ENCODE measurements at places on chromosomes 7 and 10. TPM values are rescaled to one million over a fixed set of nuclear protein-coding genes. Genes with fewer than 3 reads are reported as not detected.

- no peaks in the 10 kb centered on the region for H3K27me3 ChIP-seq
- no peak overlapping the region for H3K4me3 ChIP-seq
Measured at GRCh38 chr7:140661124-140661523, 11.6 kb upstream of the ADCK2 start.

DNA sequence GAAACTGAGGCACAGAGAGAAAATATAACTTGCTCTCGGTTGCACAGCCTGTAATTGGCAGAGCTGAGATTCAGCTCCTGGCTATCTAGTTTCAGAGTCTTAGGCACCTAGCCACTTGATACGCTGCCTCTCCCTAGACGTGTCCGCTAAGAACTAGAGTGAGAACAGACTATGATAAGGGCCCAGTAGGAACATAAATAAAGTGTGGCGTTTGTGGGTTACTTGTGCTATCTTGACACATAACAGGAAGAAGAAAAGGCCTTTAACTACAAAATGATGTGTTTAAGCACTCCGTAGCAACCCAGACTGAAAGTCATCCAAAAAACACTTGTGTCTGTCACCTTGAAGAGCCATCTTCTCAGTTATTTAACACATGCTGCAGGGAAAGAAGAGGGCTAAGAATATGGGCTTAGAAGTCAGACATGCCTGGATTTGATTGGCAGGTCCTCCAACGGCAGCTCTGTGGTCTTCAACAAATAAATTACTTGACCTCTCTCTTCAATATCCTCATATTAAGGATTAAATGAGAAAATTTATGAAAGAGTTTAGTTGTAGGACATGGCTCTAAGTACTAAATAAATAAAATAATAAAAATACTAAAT lies 96.2 kb downstream of the SGMS1 start:
- no peaks in the 10 kb centered on the region for H3K27me3 ChIP-seq
- H3K27ac ChIP-seq, result no peak overlapping the region
- no peak for DNase-seq
- no peak overlapping the region for H3K4me3 ChIP-seq

- H3K4me1 ChIP-seq, result peaks cover 6% of the 10 kb centered on the region
- H3K36me3 ChIP-seq, result no peaks in the 10 kb centered on the region
Measured at GRCh38 chr7:103445228-103446048, 569 bp downstream of the SLC26A5 start.

DNA sequence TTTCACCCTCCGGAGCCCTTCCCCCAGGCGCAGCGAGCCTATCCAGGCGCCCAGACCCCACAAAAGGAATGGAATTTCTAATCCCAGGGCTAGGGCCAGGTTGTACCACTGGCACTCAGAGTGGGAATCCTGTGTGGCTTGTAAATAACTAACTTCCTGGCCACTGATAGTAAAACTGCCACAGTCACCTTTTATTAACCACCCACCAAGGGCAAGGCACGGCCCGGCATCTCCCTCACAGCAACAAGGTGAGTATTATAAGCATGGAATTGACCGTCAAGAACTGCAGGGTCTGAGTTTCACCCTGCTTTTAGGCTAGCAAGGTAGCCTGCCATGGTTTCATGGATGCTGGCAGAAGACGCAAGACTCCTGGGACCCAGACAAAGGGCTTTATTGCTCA lies 51.1 kb downstream of the SPOCK2 start:
- H3K4me1 ChIP-seq, result no peaks in the 10 kb centered on the region
- no peak overlapping the region for H3K4me3 ChIP-seq
- H3K27me3 ChIP-seq, result no peaks in the 10 kb centered on the region
- no peak overlapping the region for H3K27ac ChIP-seq
- H3K36me3 ChIP-seq, result no peaks in the 10 kb centered on the region

GRCh38 chr7:873367-874002 lies 2.9 kb upstream of the GET4 start:
- peak overlapping the region; percentile 91 for H3K27ac ChIP-seq
- H3K27me3 ChIP-seq, result no peaks in the 10 kb centered on the region
- peaks cover 32% of the 10 kb centered on the region for H3K4me1 ChIP-seq
- DNase-seq, result no peak
- no peaks in the 10 kb centered on the region for H3K36me3 ChIP-seq

DNA sequence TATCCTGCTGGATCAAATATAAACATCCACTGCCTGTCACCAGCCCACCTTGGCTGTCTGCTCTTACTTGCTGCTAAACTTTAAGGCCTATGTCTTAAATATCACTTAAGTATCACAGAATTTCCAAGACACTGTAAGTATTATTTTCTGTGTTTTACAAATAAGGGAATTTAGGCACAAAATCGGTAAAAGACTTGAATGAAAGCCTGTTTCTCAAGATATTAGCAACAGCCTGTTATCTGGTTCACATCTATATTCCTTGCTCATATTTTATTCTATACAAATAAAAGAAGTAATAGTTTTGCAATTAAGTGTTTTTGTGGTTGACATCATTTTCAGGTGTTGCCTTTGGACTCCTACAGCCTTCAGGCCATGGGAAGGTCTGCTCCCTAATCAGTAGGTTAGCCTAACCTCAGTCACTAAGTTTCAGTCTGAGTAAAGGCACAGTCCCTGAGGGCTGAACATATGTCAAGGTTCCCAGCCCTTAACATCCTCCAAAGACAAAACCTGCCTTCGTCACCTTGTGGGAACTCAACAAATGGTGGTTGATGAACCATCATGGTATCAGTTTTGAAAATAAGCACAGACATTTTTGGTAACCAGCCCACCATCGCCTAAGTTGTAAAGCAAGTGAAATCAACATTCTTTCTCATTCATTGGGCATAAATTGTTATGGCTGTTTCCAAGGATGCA lies 127.1 kb downstream of the CREB5 start:
- peaks cover under 1% of the 10 kb centered on the region for H3K4me1 ChIP-seq
- H3K27me3 ChIP-seq, result no peaks in the 10 kb centered on the region
- DNase-seq, result no peak
- no peak overlapping the region for H3K4me3 ChIP-seq
- H3K36me3 ChIP-seq, result no peaks in the 10 kb centered on the region

DNA sequence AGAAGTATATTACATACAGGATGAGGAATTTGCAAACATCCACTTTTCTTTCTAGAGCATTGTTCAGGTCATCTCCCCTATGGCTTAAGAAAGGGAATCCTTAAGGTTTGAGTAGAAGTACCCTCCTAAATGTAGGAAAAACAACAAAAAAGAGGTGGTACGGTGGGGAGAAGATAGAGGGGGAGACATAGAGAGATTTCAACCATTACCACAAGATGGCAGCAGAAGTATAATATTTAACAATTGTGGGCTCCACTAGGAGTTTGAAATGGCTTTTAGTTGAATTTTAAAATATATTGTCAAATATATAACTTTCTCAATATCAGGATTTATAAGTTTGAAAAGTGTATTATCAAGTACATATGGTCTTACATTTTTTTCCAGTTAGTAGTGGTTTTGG lies 72.7 kb upstream of the PRKG1 start:
- no peaks in the 10 kb centered on the region for H3K4me1 ChIP-seq
- H3K36me3 ChIP-seq, result no peaks in the 10 kb centered on the region
- no peak overlapping the region for H3K4me3 ChIP-seq
- no peak for DNase-seq
- H3K27me3 ChIP-seq, result no peaks in the 10 kb centered on the region

GRCh38 chr10:23467012-23467411 lies 28.1 kb downstream of the OTUD1 start:
- H3K27ac ChIP-seq, result no peak overlapping the region
- DNase-seq, result no peak
- no peaks in the 10 kb centered on the region for H3K4me1 ChIP-seq

GRCh38 chr10:79137826-79138225 lies 69.1 kb downstream of the ZMIZ1 start:
- H3K36me3 ChIP-seq, result peaks cover 23% of the 10 kb centered on the region
- H3K27ac ChIP-seq, result peak overlapping the region; percentile 88
- no peak for DNase-seq
- H3K4me1 ChIP-seq, result peaks cover 95% of the 10 kb centered on the region
- no peak overlapping the region for H3K4me3 ChIP-seq

DNA sequence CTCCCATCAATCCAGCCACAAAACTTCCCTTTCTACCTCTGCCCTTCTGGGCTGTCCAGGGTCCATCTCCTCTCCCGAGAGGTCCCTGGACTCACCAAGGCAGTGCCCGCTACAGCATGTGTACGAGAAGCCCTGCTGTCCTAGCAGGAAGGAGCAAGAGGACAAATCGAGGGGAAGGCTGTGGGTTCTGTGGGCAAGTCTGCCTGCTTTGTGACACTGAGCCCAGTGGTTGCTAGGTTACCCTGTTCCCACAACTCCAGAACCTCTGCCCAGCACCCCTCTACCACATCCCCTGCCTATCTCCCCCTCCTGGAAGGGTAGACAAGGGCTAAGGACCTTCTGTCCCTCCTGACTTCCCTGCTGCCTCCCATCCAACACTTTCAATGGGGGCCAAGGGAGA lies at the start of gene TBATA:
TSS of gene TBATA (minus strand) at position 188 of the 400 bp plus-strand sequence. CDS start 1,998 bp downstream, outside the sequence.
- H3K4me3 ChIP-seq, result no peak within 1 kb of the TSS
- H3K27ac ChIP-seq, result no peak within 1 kb of the TSS
- no peaks in the 10 kb centered on the region for H3K27me3 ChIP-seq
- peak; percentile 87 for DNase-seq
- no peaks in the 10 kb centered on the region for H3K4me1 ChIP-seq
- no peaks in the 10 kb centered on the region for H3K36me3 ChIP-seq

DNA sequence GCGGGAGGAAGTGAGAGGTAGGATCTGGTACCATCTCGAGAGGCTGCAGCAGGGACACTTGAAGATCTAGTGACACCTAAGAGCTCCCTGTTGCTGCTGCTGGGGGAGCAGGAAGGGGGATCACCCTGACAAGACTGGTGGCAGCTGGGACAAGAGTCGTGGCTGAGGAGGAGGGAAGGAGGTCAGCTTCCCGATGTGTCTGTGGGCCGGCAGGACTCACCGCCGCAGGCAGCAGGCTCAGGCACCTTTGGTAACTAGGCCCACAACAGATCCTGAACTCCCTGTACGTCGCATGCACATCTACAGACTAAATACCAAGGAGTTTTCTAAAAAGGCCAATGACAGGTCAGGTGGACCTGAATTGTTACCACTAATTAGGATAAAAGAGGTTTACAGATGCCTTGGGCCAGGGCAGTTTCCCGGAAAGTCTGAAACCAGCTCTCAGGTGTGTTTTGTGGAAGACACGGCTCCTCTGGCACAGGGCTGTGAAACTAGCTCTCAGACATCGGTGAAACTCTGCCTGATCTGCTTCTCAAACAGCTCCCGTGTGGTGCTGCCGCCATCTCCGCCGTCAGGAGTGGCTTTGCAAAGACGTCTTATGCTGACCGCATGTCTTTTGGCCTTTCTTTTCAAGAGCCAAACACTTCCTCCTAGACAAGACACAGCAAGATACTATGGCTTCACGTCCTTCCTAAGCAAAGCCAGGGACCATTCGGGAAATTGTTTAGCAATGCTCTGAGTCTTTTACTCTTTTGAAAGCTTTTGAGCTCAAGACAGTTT lies 609.7 kb downstream of the PTPRN2 start:
- no peak for DNase-seq
- no peak overlapping the region for H3K27ac ChIP-seq
- H3K36me3 ChIP-seq, result no peaks in the 10 kb centered on the region
- no peaks in the 10 kb centered on the region for H3K4me1 ChIP-seq
- H3K4me3 ChIP-seq, result no peak overlapping the region

DNA sequence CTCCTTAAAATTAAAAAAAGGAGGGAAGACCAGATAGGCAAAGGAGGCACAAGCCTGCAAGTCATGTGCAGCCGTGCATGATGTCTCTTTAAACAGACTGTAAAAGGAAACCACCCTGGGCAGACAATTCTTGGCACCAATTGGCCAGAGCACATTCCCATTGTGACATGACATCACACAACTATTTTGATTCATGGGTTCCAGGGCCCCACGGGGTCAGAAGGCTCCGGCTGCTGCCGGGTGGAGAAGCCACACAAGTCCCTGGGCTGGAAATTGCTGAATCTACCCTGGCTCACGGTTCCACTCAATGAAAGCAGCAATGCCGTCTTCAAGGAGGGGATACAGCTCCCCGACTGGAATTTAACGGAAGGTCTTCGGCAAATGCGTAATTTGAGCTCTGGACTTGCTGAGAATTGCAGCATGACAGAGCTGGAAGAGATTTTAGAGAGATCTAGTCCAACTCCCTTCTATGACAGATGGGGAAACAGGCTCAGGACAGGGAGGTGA lies 140.5 kb downstream of the PRKAG2 start:
- H3K36me3 ChIP-seq, result no peaks in the 10 kb centered on the region
- H3K27me3 ChIP-seq, result no peaks in the 10 kb centered on the region
- H3K27ac ChIP-seq, result peak overlapping the region; percentile 57
- peaks cover 23% of the 10 kb centered on the region for H3K4me1 ChIP-seq
- DNase-seq, result peak; percentile 96
- H3K4me3 ChIP-seq, result no peak overlapping the region

GRCh38 chr7:44162179-44162578 lies 21.0 kb upstream of the MYL7 start:
- no peak for DNase-seq
- H3K4me3 ChIP-seq, result no peak overlapping the region
- H3K27ac ChIP-seq, result no peak overlapping the region
- H3K36me3 ChIP-seq, result no peaks in the 10 kb centered on the region
- H3K27me3 ChIP-seq, result no peaks in the 10 kb centered on the region

DNA sequence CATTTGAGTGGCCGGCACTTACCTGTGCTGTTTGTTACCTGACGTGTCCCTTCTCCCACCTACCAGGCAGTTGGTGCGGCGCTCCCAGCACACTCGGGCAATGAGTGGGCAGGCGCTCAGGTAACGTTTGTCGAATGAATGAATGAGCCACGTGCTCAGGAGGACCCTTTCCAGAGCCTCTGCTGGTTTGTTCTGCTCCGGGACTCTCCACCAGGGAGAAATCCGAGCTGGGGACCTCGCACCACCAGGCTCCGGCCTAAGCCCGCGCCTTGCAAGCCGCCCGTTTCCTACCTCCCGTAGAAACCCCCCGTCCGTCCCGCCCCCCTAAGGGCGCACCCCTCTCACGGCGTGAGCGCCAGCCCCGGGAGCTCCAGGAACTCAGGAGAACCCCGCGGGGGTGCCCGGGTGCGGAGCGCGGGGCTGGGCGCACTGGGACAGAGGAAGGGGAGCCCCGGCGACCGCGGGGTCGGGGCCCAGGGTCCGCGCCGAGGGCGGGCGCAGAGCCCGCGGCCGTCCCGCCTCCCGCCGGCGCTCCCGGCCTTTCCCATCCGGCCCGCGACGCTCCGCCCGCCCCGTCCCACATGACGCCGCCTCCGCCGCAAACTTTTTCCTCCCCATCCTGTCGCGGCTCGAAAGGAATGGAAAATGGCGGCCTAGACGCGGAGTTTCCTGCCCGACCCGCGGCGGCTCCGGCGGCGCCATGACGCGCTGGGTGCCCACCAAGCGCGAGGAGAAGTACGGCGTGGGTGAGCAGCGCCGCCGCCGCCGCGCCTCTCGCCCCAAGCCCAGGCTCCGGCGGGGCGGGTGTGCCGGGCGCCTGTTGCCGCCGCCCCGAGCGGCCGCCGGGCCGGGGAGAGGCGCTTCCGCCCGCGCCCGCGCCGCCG lies at the start of gene DOCK1:
TSS of gene DOCK1 (plus strand) at position 611 of the 884 bp plus-strand sequence. CDS start at position 701, 90 bp downstream.
- peak within 1 kb of the TSS; percentile 85 for H3K27ac ChIP-seq
- DNase-seq, result no peak
- peak within 1 kb of the TSS; percentile 87 for H3K4me3 ChIP-seq
- H3K4me1 ChIP-seq, result peaks cover 47% of the 10 kb centered on the region
- H3K36me3 ChIP-seq, result no peaks in the 10 kb centered on the region

Gene SVOPL
- total RNA-seq, result not detected

Gene GIMAP1
- total RNA-seq, result 5.2 TPM

Gene OSBPL3
- total RNA-seq, result 59.2 TPM

Gene TRIM56
- 19.4 TPM for total RNA-seq

Gene CYP3A7
- total RNA-seq, result not detected

Measured in vagina (tissue), 2 donors.